ENCODE measurements at places on chromosomes 3 and 15.

GRCh38 chr15:31550211-31550977 is 223.8 kb downstream of the KLF13 start:
- DNase-seq: no peak

- no peak for DNase-seq
Measured at GRCh38 chr3:101072300-101072699, 79.1 kb upstream of the ABI3BP start.

- no peak for DNase-seq
Measured at GRCh38 chr3:127612966-127613365, 14.8 kb downstream of the MCM2 start.

GRCh38 chr3:119302697-119303551 is 8.7 kb downstream of the ARHGAP31 start:
- no peak for DNase-seq

DNA sequence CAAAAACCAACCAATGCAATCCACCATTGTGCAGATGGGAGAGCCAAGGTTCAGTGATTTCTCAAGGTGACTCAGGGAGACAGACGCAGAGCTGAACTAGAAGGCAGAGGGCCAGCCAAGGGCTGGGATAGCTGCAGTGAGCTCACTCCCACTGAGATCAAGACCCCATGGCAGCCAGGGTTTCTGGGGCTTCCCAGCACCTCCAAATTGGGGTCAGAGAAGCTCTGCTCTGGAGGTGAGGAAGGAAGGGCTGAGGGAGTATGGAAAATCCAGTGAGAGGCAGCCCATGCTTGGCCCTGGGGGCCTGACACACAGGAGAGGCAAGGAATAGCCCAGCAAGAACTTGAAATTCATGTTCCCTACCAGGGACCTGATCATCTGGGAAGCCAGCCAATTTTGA is 61.0 kb downstream of the ISG20 start:
- no peak for DNase-seq

DNA sequence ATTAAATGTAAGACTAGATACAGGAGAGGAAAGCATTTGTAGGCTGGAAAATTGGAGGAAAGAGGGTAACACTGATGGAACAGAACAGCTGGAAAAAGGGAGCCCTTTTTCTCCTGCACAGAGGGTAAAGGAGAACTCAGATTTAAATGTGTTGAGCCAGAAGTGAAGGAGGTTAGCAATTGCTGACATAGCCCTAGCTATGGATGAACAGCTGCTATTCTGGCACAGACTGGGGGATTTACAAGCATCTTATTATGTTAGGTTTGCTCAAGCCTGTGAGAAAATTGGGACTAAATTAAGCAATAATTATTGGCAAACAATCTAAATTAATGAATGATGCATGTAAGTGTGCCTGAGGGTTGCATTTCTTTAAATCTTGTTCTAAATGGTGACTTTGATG is 40.6 kb upstream of the PRR20G start:
- no peak for DNase-seq

GRCh38 chr3:161221806-161222600 is 892 bp downstream of the NMD3 start:
- no peak for DNase-seq

DNA sequence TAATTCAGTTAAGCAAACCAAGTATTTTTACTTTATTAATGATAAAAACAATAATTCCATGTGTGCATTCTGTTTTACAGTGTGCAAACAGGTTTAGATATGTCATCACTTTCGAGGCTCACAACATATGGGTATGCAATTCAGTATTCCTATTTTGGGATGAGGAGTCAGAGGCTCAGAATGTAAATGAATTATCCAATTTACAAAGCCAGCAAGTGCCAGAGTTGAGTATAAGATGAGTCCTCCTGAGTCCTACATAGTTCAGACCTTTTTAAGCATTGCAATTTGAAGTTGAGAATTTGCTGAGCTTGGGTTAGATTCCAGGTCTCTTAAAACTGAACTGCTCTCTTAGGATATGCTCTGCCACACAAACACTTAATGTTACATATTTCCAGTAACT is 424.2 kb upstream of the ROBO2 start:
- no peak for DNase-seq

DNA sequence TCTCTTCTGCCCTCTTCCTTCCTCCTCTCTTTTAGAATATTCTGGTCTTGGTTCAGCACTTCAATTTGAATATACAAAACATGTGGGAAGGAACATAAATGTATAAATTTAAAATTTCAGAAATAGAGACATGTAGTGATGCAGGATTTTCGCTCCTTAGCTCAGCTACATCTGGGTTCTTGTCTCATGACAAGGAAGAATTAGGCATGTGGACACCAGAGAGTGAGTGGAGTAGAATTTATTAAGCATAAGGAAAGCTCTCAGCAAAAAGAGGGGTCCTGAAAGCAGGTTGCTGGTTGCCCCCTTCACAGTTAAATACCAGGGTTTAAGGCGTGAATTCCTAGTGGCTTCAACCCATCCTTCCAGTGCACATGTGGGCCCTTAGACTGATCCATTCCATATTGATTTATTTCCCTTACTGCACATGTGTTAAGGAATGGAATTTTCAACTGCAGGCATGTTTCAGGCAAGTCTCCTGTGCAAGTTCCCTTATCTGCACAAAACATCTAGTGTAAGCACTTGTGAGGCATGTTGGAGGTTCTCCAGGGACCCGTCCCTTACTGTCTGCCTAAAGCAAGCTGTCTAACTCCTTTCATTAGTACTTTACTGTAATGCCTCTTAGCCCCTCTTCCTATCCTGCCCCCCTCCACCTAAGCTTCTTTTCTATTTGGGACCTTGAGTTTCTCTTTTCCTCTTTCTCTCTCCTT is 133.2 kb upstream of the STRIT1 start:
- DNase-seq: no peak

- no peak for DNase-seq
Measured at GRCh38 chr15:41331281-41331680, 1.1 kb downstream of the OIP5 start.

DNA sequence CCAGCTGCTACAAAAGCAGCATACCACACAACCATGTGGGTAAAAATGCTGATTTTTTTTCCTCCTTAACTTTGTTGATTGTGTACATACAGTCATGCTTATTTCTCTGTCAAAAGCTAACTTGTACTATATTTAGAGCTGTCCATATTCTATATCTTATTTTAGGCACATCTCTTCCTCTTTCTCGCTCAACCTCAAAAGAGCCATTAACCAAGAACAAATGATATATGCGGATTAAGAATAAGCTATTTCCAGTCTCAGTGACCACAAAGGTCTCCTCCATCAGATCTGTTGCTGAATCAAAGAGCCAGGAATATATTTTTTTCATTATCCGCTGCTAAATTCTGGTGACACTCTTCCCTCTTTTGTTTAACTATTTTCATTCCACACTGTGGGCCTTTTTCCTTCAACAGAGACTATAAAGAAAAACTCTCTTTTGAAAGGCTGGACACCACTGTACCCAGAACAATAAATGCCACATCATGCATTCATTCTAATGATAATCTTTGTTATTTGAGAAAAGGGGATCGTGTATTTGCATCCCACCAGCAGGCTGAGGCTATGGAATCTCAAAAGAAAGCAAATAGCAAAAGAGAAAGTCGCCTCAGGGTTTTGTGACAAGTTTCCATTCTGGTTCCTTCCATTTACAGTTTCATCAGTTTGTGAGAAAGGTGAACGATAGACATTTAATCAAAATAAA is 8.0 kb downstream of the TMEM212 start:
- DNase-seq: no peak

DNA sequence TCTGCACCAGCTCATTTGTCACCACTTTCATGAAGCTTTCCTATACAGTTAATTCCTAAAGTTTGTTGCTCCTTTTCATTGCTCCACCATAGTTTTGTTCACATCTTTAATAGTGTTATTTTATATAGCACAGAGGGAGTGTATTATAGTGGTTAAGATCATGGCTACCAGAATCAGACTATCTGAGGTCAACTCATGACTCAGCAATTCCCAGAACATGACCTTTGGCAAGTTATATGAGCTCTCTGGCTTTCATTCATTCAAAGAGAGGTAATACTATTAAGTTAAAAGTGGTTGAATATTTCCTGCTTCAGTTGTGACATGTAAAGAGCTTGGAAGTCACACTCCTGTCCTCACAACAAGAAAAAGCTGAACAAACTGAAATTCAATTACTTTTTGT is 1073.5 kb downstream of the NAALADL2 start:
- DNase-seq: no peak

- DNase-seq: no peak
Measured at GRCh38 chr3:89474333-89475130, 367.1 kb downstream of the EPHA3 start.

DNA sequence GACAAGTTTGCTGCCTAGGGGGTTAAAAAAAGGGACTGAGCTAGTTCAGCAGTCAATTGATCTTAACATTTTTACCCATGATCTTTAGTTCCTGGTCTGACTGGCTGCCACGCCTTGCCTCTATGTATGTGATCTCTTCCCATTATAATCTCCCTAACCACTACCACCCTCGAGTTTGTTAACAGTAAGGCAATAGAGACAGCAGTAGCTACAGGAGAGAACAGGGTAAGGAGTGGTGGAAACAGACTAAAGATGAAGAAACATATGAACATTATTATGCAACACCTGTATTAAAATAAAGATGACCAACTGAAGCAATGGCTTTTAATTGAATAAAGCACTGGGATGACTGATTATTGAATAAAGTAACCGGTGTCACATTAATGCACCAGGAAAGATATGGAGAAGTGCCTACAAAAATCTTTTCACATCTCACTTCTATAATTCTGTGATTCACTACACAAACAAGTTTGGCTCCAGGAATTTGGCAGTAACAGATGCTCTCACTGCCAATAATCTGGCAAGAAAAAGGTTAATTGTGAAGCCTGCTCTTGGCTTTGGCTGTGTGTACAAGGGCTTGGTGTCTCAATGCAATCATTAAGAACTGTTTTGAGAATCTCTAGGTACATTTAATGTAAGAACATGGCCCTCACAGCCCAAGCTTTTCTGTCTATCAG is 95.7 kb downstream of the HHLA2 start:
- DNase-seq: no peak

GRCh38 chr3:80688814-80689213 is 921.0 kb upstream of the ROBO1 start:
- no peak for DNase-seq

- no peak for DNase-seq
Measured at GRCh38 chr3:141725036-141725435, 13.1 kb upstream of the RNF7 start.
